Fibroblast of villous mesenchyme (primary cell): ENCODE measurements at places on chromosomes 6 and 20. TPM values are rescaled to one million over a fixed set of nuclear protein-coding genes. Genes with fewer than 3 reads are reported as not detected.

The PPP1R14C gene
- total RNA-seq = not detected in 2 replicates

The BNIP5 gene
- total RNA-seq = not detected in 2 replicates

The OPRL1 gene
- total RNA-seq = 1.6 and 1.7 TPM in 2 replicates

The ZNF311 gene
- 0.43 and 0.97 TPM in 2 replicates for total RNA-seq

The THEMIS gene
- under 0.01 TPM in 1 of 2 replicates, not detected in the other for total RNA-seq

The MYCT1 gene
- under 0.01 TPM in 2 replicates for total RNA-seq

The OR2H1 gene
- total RNA-seq = not detected in 2 replicates

The TINAG gene
- total RNA-seq = not detected in 2 replicates

The KHDRBS2 gene
- not detected in 2 replicates for total RNA-seq

The AGPAT1 gene
- 21.9 and 30.2 TPM in 2 replicates for total RNA-seq

The DHX35 gene
- 9.7 and 12.5 TPM in 2 replicates for total RNA-seq
